ENCODE measurements at places on chromosomes 4 and X.

- DNase-seq: no peak
These were observed 595.5 kb downstream of the RAPGEF2 start for GRCh38 chr4:159698336-159698735.

DNA sequence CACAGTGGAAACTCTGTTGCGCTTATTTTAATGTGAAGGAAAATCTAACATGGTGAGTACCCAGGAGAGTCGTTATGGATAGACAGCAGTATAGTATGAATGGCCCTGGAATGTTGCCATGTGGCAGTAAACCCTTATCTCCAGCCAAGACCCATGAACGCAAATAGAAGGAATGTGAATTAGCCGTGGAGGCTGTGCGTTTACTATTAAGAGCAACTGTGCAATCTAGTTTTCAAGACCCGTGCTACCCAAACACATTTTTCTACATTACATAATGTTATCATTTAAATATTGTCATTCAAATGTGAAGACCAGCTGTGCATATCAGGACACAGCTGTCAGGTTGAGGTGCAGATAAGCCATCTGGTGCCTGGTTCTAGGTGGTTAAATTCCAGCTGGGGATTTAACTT lies 13.3 kb upstream of the AGA start:
- DNase-seq: peak; percentile 47

DNA sequence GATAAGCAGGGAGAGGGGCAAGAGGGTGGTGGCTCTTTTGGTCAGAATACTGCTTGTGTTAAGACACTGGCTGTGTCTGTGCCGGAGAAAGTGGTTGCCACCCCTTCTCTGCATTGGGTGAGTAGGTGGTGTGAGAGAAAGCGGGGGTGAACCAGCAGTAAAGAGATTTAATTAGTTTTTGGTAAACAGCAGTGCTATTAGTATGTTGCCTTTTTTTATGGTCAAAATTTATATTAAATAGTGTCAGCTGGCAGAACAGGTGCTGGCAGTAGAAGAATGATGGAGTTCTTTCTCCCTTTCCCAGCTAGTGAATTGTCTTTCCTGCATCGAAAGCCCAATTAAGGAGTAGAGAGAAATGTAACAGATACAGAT lies 181.6 kb downstream of the LARP7 start:
- no peak for DNase-seq

- peak; percentile 48 for DNase-seq
These were observed 1.0 kb downstream of the RASGEF1B start for GRCh38 chr4:81470456-81471297.

- peak; percentile 4 for DNase-seq
These were observed 153.4 kb upstream of the ARSJ start for GRCh38 chr4:114132830-114133229.

DNA sequence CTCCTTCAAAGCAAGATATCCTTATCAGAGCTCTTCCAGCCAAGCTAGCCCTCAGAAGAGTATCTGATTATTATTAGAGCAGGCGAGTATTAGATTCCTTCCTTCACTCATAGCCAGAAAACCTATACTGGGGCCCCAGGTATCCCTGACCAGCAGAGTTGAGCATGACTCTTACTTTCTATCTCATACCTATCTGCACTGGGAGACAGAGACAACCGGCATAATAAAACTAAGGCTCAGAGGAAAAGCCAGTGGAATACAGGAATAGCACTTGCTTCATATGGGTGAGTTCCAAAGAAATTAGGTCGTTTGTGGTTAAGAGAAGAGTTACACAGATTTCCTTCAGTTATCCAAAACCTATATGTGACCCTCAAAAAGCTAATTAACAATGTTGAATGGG lies 41.8 kb upstream of the COX7B2 start:
- no peak for DNase-seq

DNA sequence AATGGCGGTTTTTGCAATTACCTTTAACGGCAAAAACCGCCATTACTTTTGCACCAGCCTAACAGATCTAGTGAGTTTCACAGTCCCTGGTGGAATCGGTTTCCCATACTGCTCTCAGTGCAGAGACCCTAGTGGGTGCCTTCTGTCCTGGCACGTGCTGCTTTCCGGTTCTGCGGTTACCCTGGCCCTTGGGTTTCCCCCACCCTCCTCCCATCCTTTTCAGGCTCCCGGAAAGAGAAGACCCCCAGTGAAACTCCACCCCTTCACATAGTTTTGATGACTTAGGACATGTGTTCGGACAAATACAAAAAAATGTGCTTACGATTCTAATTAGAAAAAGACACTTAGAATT lies 36.9 kb downstream of the NLGN3 start:
- DNase-seq: peak; percentile 42

GRCh38 chrX:74527350-74527749 lies 87.1 kb downstream of the RLIM start:
- no peak for DNase-seq

- no peak for DNase-seq
These were observed 508.7 kb downstream of the TRIML1 start for GRCh38 chr4:188647820-188648370.

DNA sequence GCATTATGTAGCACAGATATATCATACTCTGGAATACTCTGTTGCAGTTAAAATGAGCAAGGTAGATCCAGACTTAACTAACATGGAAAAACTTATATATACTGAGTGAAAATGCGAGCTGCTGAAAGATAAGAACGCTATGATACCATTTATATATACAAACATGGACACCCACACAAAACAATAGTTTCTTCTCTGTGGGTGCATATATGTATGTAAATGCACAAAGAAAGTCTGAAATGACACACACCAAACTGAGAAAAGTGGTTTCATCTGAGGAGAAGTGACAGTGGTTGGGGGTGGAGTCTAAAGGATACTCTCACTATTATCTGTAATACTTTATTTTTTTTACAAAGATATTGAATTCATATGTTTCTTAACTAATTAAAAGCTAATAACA lies 12.2 kb upstream of the FGF2 start:
- no peak for DNase-seq

DNA sequence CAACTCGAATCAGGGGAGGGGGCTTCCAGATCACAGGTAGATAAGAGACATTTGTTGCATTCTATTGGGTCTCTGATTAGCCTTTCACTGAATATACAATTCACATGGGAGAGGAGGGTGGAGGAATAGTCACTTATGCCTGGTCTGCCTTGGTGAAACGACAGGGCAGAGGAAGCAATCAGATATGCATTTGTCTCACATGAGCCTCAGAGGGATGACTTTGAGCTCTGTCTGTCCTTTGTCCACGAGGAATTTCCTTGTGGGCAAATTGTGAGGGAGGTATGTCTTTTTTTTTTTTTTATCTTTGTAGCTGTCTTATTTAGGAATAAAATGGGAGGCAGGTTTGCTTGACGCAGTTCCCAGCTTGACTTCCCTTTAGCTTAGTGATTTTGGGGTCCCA lies 28.5 kb upstream of the TMSB4X start:
- no peak for DNase-seq

- no peak for DNase-seq
These were observed 253.3 kb upstream of the ETNPPL start for GRCh38 chr4:109016200-109016599.
